ENCODE measurements at places on chromosomes 7 and 10.

DNA sequence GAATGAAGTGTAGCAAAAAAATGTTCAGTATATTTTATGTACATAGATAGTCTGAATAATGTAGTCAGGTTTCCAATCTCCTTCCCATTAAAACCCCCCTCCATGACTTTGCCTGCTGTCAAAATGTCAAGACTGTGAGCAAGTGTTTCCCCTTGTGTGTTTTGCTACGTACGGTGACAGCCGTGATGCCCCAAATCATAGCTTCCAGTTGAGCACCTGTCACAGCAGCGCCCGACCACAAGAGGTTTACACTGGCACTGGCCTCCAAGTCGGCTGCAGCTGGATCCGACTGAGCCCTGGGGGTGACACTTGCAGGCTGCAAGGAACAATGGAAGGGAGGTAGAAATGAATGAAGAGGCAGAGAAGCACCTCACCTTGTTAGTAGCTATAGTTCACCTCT is 62.3 kb downstream of the LAMB4 start:
- DNase-seq: no peak

DNA sequence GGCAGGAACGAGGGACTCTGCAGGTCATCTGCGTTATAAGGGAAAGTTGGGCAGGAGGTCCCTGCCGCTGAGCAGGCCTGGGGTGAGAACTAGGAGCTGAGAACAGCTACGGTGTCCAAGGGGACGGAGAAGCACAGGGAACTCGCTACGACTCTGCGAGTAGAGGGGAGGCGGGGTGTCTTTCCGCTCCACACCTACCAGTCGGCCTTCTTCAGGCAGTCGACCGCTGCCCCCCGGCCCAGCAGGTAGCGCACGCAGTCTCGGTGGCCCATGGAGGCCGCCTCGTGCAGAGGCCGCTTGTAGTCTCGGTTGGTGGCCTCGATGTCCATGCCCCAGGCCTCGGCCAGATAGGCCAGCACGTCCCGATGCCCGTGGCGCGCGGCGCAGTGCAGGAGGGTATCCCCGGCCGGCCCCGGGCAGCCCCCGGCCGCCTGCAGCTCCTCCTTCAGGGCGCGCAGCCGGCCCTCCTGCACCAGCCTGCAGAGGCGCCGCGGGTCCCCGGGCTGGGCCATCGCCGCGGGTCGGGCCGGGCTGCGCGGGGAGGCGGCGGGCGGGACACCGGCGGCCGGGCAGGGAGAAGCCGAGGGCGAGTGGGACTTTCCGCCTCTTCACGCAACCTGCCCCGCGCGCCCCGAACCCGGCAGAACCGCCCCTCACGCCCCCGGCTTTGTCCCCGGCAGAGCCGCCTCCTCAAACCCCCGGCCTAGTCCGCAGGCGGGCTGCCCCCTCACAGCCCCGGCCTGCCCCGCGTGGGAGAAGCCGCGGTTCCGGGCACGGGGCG is 660 bp downstream of the ANKRD16 start:
- no peak for DNase-seq

GRCh38 chr7:22262538-22262937 is 94.4 kb downstream of the RAPGEF5 start:
- no peak for DNase-seq

- peak; percentile 14 for DNase-seq
These were observed 468.7 kb downstream of the RPS24 start for GRCh38 chr10:78502210-78502936.

GRCh38 chr10:82628373-82628772 is 753.4 kb downstream of the NRG3 start:
- DNase-seq: no peak

GRCh38 chr7:40965774-40966173 is 737.1 kb downstream of the INHBA start:
- no peak for DNase-seq

- no peak for DNase-seq
These were observed 126.5 kb upstream of the IGFBP3 start for GRCh38 chr7:46047581-46047980.

DNA sequence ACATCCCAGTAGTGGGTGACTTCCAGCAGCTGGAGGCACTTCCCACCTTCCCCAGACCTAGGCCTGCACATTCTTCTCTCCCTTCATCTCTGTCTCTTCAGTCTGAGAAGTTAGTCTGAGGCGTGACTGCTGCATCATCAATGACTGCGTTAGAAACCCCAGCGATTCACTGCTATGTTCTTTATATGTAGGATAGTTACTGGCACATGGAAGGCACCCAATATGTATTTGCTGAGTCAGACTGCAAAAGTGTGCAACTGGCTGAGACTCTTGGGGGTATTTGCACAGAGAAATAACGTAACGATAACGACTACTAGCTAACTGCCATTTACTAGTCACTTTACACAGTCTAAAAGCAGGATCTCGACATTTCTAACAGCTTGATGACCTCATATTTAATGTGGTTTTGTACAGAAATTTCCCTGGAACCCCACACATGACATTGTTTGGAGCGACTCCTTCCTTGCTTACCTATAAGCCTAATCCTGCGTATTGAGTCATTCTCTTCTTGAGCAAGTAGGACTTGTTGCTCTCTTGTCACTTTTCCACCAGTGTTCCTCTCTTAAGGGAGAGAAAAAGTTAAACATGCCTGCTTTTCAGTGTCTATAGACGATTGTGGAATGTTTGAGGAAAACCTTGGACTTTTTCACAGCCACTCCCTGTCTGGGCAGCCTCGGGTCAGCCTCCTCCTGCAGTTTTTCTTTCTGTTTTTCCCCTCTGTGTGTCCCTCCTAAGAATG is 45.5 kb downstream of the THNSL1 start:
- DNase-seq: no peak

DNA sequence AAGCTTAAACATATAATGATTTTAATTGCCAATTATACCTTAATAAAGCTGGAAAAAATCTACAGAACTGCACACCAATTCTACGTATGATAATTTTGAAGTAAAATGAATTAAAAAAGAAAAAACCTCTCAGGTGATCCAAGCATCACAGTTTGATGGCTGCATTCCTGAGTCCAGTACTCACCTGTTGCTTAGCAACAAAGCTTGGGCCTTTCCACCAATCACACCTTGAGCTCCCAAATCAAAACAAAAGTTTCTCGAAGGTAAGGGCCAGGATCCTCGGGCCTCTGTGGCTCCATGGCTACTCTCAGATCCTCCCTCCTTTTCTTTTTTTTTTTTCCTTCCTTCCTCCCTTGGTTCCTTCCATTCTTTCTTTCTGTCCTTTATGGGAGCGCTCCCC is 137.2 kb upstream of the PCBD1 start:
- no peak for DNase-seq

GRCh38 chr7:116741625-116742316 is 69.8 kb downstream of the MET start:
- DNase-seq: peak; percentile 9

- no peak for DNase-seq
These were observed 208.7 kb upstream of the PHYHIPL start for GRCh38 chr10:58967551-58968388.

Measured in HFF-Myc (cell line).